NCI-H1417 treated with DMSO at 0.1 percent for 48 hours (cell line): ENCODE measurements at places on chromosomes 7 and 10.

- no peak for DNase-seq
These were observed 498.9 kb downstream of the RPS24 start for GRCh38 chr10:78532480-78533042.

- DNase-seq, result no peak
These were observed 95.5 kb downstream of the CTBP2 start for GRCh38 chr10:125064681-125065492.

GRCh38 chr7:155797262-155798250 is 14.7 kb downstream of the SHH start:
- DNase-seq, result no peak

GRCh38 chr10:21526188-21526859 is 842 bp upstream of the SKIDA1 start:
- DNase-seq, result no peak

DNA sequence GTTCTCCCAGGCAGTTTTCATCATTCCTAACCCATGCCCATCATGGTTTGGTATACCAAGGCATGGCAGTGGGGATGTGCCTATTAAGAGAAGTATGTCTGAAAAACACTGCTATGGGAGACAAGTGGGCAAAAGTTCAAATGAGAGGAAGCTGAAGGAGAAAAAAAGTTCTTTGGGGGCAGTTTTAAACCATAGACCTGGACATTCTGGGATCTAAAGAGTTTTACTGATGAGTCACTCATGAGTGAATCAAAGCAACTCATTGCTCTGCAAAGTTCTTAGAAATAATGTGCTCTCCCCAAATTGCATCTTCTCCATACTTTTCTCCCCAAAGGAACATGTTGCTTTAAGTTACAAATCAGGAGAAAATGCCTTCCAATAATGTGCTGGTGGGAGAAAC is 256.9 kb upstream of the MTPN start:
- no peak for DNase-seq
